ENCODE measurements at places on chromosomes 7 and 10.
A peak's percentile ranks its signal among the peaks of the same experiment; 100 is the strongest.

GRCh38 chr7:47572094-47572445, 9.8 kb downstream of the TNS3 start:
- no peak for DNase-seq

DNA sequence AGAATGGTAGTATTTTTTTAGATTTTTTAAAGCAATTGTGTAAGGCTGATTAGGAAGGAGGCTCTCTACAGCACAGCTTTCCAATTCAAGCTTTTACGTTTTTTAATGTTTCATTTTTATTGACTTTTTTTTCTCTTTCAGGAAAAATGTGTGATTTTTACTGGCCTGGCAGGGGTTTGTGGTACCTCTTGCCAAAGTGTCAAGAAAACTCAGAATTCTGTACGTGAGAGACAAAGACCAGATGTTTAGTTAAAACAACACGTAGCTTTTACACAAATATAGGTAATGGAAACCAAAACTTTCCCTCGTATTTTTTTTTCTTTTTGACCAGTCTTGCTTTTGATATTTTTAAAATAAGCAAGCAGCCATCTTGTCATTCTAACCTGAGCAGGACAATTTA, 6.0 kb upstream of the NPVF start:
- no peak for DNase-seq

DNA sequence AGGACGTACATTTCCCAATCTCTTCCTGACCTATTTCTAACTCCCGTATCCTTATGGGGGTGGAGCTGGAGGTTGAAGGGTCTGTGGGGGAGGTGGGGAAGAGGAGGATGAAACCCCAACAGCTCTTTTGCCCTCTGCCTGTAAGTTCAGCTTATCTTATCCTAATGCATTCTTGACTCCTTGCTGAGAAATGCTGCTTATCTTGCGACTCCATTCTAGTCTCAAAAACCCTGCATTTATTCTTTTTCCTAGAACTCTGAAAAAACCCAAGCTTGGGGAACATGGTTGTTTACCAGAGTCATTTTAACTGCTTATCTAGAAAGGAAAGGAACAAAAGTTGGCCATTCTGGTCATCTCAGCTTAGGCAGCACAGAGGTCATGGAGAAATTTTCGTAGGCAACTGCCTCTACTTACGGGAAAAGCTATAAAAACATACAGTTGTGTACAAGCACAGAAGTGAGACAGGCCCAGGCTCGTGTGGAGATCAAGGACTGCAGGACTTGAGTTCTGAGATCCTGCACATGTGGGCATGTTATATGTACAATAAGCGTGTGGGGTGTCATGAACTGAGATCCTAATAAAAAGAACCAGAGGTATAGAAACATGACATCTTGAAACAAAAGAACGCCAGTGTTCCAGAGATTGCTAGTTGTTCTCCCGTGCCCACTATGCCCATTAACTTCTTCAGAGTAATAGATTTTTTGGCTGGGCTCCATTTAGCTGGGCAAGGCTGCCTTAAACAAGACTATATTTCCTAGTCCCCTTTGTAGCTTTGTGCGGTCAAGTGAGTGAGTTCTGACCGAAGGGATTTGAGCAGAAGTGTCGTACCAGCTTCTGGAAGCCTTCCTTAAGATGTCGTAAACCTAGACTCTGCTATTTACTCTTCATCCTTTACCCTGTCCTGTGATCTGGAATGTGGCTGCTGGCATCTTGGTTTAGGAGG, 9.6 kb downstream of the INMT start:
- DNase-seq: no peak

DNA sequence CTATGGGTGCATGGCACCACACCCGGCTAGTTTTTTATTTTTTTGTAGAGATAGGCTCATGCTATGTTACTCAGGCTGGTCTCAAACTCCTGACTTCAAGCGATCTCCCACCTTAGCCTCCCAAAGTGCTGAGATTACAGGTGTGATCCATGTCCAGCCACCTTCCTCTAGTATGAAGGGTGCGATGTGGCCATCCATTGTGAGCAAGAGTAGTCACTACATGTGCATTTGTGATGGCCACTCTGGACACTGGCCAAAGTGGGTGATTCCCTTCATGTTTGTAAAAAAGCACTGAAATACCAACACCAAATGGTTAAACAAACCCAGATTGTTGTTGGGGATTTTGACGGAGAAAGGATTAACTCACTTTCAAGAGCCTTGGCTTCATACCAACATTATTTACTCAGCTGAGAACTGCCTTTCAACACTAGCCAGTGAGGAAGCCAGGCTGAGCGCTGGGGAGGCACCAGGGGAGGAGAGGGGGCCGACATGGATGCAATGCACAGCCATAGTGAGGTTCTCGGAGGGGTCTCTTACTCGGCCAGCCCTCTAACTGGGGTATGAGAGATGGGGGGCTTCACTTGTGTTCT, 198.1 kb upstream of the LYZL2 start:
- DNase-seq: no peak

DNA sequence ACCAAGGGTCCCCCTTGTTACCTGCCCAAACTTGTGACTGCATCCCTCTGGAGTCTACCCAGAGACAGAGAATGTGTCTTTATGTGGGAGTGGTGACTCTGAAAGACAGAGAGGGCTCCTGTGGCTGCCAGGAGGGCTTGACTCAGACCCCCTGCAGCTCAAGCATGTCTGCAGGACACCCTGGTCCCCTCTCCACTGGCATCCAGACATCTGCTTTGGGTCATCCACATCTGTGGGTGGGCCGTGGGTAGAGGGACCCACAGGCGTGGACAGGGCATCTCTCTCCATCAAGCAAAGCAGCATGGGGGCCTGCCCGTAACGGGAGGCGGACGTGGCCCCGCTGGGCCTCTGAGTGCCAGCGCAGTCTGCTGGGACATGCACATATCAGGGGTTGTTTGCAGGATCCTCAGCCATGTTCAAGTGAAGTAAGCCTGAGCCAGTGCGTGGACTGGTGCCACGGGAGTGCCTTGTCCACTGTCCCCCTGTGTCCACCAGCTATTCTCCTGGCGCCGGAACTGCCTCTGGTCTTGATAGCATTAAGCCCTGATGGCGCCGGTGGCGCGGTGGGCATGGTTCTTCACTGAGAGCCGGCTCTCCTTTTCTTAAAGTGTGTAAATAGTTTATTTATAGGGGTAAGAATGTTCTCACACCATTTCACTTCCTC, 19.4 kb upstream of the SH2D4B start:
- DNase-seq: no peak

DNA sequence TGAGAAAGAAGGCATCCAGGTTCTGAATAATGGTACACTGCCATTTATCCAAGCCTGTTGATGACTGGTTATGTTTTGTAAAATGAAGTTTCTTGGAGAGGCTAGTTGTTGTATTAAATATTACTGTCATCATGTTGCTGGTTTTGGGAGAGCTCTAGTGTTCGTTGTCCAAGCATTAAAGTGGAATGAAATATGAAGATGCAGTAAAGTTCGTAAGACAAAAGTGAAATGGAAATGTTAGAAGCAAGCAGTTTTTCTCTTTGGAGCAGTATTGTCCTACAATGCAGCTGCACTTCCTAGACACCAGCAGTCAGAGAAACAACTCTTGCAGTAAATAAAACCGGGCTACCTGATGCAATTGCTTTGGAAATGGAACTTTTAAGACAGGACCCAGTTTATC, 156.8 kb upstream of the FZD1 start:
- no peak for DNase-seq

GRCh38 chr10:42960491-42960990, 116.3 kb upstream of the RET start:
- DNase-seq: peak; percentile 1

DNA sequence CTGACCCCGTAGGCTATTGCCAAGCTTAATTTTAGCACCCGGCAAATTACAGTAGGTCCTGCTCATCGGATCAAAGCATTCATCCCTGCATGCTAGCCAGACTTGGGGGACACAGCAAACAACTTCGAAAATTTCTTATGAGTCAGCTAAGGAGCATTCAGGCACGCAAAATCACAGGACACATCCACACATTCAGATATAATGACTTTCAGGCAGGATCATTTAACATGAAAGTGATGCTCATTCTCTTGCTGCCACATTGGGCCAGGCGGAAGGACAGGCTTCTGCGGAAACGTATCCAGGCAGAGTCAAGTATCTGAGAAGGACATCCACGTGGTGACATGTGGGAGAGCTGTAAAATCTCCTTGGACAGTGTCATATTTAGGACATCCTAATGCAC, 474.0 kb upstream of the NRP1 start:
- no peak for DNase-seq

GRCh38 chr10:93876381-93876780, 17.4 kb upstream of the SLC35G1 start:
- no peak for DNase-seq

GRCh38 chr10:50322077-50322476, 70.8 kb upstream of the ASAH2 start:
- DNase-seq: no peak

GRCh38 chr7:35823440-35823839, 22.6 kb downstream of the SEPTIN7 start:
- no peak for DNase-seq

DNA sequence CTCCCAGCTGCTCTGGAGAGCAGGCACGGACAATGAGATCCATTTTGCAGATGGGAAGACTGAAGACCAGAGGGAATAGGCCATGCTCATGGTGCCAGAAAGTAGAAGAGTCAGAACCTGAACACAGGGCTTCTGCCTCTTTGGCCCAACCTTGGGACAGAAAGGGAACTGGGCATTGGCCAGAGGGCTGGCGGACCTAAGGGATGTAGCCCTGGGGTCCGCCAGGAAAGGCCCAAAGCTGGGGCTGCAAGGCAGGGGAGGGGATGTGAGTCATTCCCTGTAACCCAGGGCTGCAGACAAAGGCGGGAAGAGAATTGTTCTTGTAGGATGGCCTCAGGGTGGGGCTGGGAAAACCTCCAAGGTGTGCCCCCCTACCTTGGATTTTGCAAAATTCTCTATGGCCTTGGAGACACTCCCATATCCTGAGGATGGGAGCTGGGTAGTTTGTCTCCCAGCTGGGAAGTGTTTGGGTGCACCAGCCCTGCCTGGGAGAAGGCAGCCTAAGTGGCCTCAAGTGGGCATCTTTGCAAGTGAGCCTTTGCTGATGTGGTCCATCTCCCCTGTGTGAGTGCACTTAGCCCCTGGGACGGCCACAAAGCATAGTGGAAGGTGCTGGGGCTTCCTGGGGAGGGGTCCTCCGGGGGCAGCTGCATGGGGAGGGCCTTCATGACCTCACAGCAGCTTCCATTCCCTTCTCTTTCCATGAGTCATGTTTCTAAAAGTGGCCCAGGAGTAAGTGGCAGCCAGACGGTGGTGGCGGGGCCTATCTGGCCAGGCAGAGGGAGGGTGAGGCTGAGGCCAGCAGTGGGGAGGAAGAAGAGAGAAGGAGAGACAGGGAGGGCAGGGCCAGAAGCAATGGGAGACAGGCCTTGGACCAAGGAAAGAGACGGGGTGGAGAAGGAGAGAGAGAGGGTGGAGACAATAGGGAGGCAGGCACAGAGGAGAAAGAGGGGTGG, 9.2 kb downstream of the AQP1 start:
- DNase-seq: no peak

GRCh38 chr10:5613481-5614154, 52.8 kb downstream of the ASB13 start:
- DNase-seq: no peak

DNA sequence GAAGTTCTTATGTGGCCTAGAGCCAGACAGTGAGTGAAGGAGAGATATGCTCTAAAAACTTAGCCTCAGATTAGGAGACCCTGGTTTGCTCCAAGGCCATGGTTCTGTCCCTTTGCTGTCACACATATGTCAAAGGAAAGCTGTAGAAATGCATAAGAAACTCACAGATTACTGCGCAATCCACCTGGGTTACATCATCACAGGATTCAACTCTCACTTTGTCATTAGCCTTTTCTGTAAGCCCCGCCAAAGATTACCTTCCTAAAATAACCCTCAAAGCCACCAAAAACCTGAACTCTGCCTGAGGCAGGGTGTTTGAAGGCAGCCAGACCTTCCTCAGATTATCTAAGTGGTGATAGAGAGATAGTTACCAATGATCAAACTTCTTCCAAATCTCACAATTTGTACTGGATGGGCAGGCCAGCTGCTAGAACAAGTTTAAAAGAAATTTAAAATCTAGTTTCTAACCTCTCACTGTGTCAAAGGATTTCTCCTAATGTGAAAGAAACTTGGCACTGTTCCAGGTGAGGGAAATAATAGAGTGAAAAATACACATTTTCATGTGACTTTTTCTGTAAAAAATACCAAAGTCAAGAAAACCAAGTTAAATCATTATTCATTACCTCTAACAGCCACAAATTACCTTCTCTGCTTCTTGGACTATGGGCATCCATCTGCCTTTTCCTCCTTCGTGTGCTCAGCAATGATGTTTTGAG, 567.2 kb downstream of the SUGCT start:
- DNase-seq: no peak

DNA sequence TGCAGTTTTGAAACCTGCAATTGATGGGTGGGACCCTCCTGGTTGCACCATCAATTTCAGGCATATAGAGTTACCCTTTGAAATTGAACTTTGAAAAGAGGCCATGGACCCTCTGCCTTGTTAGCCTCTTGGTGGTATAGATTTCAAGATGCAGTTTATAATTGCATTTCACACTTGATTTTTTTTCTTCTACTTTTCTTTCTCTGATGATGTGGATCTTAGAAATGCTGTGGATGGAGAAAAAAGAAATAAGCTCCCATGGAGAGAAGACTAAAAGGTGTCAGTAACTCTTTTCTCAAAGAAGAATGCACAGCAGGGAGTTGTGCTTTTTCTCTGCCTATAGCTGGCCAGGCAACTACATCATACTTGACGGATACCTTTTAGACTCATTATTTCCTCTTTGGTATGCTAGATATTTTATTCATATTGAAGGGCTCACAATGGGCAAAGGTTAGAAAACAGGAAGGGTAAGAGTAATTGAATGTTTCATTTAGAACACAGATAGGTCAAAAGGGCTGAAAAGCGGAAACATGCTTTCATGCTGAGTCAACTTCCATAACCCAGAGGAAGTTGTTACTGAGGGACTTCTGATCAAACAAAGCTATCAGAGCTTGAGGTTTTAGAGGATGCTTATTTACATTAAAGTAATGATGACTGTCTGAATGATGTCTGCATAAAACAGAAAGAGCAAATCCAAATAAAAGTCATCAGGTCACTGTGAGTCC, 773.2 kb upstream of the LRRN3 start:
- peak; percentile 29 for DNase-seq

GRCh38 chr10:97704341-97704740, 9.2 kb upstream of the MARVELD1 start:
- DNase-seq: no peak

DNA sequence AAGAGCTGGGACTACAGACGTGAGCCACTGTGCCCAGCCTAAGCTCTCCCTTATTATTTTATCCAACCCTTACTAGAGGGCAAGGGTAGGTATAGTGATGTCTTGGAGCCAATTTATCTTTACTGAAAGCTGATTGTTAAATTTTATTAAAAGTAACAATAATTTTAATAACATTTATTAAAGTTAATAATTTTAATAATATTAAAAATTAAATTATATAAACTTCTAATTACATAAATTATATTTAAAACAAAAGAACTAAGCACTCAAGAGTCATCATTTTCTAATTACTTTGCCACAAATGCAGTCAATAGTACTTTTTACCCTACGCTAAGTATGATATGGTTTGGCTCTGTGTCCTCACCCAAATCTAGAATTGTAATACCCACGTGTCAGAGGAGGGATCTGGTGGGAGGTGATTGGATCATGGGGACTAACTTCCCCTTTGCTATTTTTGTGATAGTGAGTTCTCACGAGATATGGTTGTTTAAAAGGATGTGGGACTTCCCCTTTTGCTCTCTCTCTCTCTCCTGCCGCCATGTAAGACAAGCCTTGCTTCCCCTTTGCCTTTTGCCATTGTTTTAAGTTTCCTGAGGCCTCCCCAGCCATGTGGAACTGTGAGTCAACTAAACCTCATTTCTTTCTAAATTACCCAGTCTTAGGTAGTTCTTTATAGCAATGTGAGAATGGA, 58.4 kb upstream of the ETV1 start:
- DNase-seq: no peak
